Lung (tissue), 17 donors: ENCODE measurements at places on chromosomes 5 and 9. TPM values are rescaled to one million over a fixed set of nuclear protein-coding genes. Genes with fewer than 3 reads are reported as not detected.

SSBP2 gene
- 99.9 TPM for total RNA-seq

TTF1 gene
- total RNA-seq: 17.3 TPM

GABRA1 gene
- not detected for total RNA-seq

PCDHA8 gene
- total RNA-seq: 0.23 TPM

ASPN gene
- 1.4 TPM for total RNA-seq

TEK gene
- total RNA-seq: 76.1 TPM

PCSK1 gene
- 2.2 TPM for total RNA-seq

MCC gene
- 38.6 TPM for total RNA-seq

TMEM171 gene
- total RNA-seq: 0.86 TPM

GGTA1 gene
- total RNA-seq: 6.3 TPM

DMRT2 gene
- total RNA-seq: 1.7 TPM

KCNV2 gene
- total RNA-seq: not detected

SNCAIP gene
- 6.5 TPM for total RNA-seq

ERAP2 gene
- total RNA-seq: 11.6 TPM

AK8 gene
- 10.6 TPM for total RNA-seq

LHX6 gene
- 3.2 TPM for total RNA-seq

SPINK5 gene
- total RNA-seq: 4.2 TPM

EFCAB9 gene
- total RNA-seq: not detected

NR5A1 gene
- total RNA-seq: 0.37 TPM

TAF11L10 gene
- total RNA-seq: not detected

MYO10 gene
- 40.6 TPM for total RNA-seq

CLPTM1L gene
- total RNA-seq: 142 TPM

HRH2 gene
- total RNA-seq: 11.3 TPM

AGXT2 gene
- not detected for total RNA-seq

PAIP1 gene
- total RNA-seq: 62.6 TPM

RNF180 gene
- 24.4 TPM for total RNA-seq

ZDHHC11 gene
- 31.3 TPM for total RNA-seq

LHFPL2 gene
- 48.4 TPM for total RNA-seq

OBP2B gene
- total RNA-seq: not detected

LCNL1 gene
- total RNA-seq: 2.5 TPM

FREM1 gene
- total RNA-seq: 21.8 TPM

SRA1 gene
- 36.0 TPM for total RNA-seq

BSPRY gene
- 12.7 TPM for total RNA-seq

SLC28A3 gene
- 0.98 TPM for total RNA-seq

CCL28 gene
- total RNA-seq: 6.4 TPM

INSL4 gene
- not detected for total RNA-seq

GBGT1 gene
- 6.1 TPM for total RNA-seq

DMGDH gene
- 1.7 TPM for total RNA-seq

CARTPT gene
- not detected for total RNA-seq

SPINK7 gene
- not detected for total RNA-seq

PCDHB15 gene
- 3.2 TPM for total RNA-seq

FGF18 gene
- 3.1 TPM for total RNA-seq

RUSC2 gene
- 12.2 TPM for total RNA-seq

FAM78A gene
- 10.8 TPM for total RNA-seq

PCDHB14 gene
- 10.6 TPM for total RNA-seq

FBXO4 gene
- total RNA-seq: 13.8 TPM

ARRDC1 gene
- total RNA-seq: 57.4 TPM

SPATA31D4 gene
- total RNA-seq: not detected

SCGB3A2 gene
- total RNA-seq: 4,264 TPM

TMEM252 gene
- not detected for total RNA-seq

CTSV gene
- 1.8 TPM for total RNA-seq

GDA gene
- 0.65 TPM for total RNA-seq
